GM12864 (cell line): ENCODE measurements at places on chromosomes 6 and 20.

DNA sequence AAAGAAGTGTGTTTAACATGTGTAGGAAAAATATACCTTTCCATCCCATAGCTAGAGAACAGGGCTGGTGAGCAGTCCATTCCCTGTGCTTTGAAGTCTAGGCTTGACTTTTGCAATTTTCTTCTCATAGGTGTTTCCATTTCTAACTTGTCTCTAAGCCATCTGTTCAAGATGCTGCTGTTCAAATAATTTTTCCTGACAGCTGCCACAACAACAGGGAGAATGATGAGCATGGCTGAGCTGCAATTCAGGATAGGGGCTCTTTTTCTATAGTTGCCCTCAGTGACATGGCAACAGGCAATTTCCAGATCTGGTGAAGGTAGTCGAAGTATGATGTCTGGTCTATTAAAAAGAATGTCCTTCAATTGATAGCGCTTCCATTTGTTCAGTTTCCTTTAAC is 103.0 kb upstream of the HS3ST5 start:
- DNase-seq: no peak

- DNase-seq: no peak
These were observed 512 bp downstream of the TAP1 start for GRCh38 chr6:32852844-32853540.

DNA sequence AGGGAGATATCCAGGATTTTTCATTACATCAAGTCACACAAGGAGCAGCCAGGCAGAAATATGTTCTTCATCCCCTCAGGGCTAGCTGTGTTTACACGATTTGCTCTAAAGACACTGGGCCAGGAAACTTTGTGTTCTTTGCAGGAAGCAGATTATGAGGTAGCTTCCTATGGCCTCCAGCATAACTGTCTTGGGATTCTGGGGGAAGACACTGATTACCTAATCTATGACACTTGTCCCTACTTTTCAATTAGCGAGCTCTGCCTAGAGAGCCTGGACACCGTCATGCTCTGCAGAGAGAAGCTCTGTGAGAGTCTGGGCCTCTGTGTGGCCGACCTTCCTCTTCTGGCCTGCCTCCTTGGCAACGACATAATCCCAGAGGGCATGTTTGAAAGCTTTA is 11.2 kb downstream of the FAM120B start:
- DNase-seq: no peak

DNA sequence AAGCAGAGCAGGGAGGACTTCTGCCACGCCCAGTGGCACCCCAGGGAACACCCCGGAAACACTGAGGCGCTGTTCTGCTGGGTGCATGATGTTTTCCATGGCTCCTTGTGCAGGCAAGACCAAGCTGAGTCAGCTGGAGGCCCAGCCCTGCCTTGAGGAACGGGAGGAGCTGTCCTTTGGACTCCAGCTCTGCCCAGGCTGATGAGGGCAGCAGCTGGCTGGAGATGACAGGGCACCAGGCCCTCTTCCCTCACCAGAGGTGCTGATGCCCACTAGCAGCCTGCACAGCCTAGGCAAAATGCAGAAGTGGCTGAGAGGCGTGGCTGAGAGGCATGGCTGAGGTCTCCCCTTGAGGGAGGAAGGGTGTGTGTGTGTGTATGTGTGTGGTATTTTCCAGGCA is 2.4 kb downstream of the C6orf132 start:
- no peak for DNase-seq

GRCh38 chr20:21361266-21361665 is 36.1 kb downstream of the NKX2-4 start:
- DNase-seq: no peak

GRCh38 chr6:113488812-113489685 is 368.1 kb upstream of the MARCKS start:
- no peak for DNase-seq

GRCh38 chr6:168162366-168162765 is 83.4 kb upstream of the FRMD1 start:
- no peak for DNase-seq

GRCh38 chr20:58776109-58776508 is 74.6 kb downstream of the GNAS-AS1 start:
- DNase-seq: no peak

GRCh38 chr6:13684855-13685254 is 26.8 kb downstream of the RANBP9 start:
- no peak for DNase-seq

DNA sequence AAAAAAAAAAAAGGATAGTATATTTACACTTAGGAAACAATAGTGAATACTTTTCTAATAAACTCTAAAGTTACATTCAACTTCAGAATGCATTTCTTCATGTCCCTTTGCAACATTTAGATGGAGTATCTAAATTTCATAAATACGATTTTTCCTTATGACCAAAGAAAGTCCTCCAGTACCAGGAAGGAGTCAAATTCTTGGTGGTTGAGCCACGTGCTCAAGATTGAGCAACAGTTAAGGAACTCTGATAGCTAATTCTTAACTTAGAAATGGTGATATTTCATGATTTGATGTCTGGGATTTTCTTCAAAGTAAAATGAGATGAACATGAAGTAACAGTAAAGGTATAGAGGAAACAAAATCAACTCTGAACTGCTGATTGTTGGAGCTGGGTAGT is 92.7 kb downstream of the SASH1 start:
- DNase-seq: no peak

GRCh38 chr20:49999329-49999728 is 16.5 kb downstream of the SNAI1 start:
- DNase-seq: no peak

DNA sequence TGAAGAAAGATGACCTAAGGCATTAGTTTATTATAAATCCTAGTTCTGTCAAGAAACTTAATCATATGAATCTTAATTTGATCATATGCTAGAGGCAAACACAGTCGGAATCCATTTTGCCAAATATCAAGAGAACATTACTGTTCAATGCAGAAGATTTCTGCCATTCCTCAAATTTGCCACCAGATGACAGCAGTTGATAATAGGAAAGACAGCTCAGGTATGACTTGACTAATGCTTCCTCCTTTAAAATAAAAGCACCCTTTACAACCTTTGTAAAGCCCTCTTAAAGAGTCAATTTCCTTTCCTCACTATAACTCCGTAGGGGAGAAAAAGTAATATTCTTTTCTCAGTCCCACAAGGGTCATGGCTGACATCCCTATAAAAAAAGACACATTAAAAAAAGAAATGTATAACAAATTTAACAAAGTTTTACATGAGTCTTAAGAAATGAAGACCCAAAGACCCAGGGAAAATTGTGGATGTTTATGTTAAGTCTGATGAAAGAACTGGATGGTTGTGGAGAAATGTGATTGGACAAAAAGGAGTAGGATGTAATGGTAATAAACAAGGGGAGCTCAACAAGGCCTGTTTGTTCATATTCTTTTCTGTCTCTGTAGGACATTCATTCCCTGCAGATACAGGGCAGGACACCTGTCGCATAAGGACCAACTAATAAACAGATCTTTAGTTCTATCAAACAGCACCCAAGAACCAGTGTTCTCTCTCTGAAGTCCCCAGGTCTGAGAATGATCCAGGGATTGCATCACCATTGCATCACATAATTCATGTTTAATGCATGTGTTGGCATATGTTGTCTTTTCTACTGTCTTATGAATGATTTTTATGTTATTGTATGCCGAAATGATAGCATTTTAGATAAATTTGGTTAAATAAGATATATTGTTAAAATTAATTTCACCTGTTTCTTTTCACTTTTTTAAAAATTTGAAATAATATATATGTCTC is 23.0 kb upstream of the IL17A start:
- DNase-seq: no peak

GRCh38 chr20:17647391-17648314 is 34.4 kb downstream of the RRBP1 start:
- DNase-seq: no peak

GRCh38 chr20:24503352-24503931 is 34.0 kb downstream of the SYNDIG1 start:
- DNase-seq: no peak

- DNase-seq: peak; percentile 46
These were observed 109.2 kb downstream of the ARID1B start for GRCh38 chr6:156886409-156886808.

DNA sequence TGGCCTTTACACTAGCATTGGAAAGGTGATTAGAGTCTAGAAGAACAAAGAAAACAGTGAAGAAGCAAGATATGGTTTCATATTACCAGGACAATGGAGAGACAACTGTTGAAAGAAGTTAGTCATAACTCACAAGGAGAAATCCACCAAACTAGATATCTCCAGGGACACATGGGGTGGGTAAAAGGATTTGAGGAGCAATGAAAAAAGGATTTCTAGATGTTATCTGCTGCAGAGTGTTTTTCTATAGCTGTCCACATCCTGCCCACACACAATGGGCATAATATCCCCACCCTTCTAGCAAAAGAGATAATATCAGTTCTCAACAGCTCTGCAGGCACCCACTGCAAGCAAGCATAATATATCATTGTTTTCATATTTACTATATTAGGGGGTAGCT is 303.1 kb downstream of the HAO1 start:
- no peak for DNase-seq

- DNase-seq: no peak
These were observed 106.2 kb upstream of the BEND3 start for GRCh38 chr6:107221519-107221918.

GRCh38 chr20:16505894-16506293 is 67.4 kb downstream of the KIF16B start:
- peak; percentile 33 for DNase-seq

GRCh38 chr6:2440516-2440915 is 195.1 kb upstream of the GMDS start:
- DNase-seq: no peak

GRCh38 chr6:11767458-11767857 is 11.1 kb downstream of the ADTRP start:
- DNase-seq: no peak

DNA sequence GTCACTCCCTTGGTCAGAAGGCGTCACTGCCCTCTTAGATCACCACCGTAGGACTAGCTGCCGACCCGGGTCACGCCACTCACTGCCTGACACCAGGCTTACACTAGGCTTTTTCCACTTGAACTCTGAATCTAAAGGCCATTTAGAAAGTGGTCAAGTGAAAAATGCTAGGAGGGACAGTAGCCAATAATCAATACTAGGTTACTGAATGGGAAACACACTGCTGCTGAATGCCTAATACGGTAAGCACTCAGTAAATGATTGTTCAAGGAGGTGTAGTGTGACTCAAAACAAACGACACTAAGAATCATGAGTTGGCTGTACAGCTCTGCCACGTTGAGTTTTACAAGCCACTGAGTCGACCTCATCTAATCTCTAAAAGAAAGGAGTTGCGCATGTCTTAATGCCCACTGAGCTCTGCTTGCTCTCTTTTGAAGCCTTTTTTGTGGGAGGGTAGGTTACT is 760 bp upstream of the IBTK start:
- DNase-seq: no peak

- DNase-seq: peak; percentile 30
These were observed 246.3 kb upstream of the PREP start for GRCh38 chr6:105649192-105649591.

- DNase-seq: no peak
These were observed 54.6 kb downstream of the PCSK2 start for GRCh38 chr20:17281478-17281877.

- DNase-seq: no peak
These were observed 9.7 kb upstream of the CCN6 start for GRCh38 chr6:112044196-112044595.
